ENCODE measurements at places on chromosomes 5 and 9. TPM values are rescaled to one million over a fixed set of nuclear protein-coding genes. Genes with fewer than 3 reads are reported as not detected.

PCDHB11 gene
- 0.11 TPM for polyA plus RNA-seq

DNA sequence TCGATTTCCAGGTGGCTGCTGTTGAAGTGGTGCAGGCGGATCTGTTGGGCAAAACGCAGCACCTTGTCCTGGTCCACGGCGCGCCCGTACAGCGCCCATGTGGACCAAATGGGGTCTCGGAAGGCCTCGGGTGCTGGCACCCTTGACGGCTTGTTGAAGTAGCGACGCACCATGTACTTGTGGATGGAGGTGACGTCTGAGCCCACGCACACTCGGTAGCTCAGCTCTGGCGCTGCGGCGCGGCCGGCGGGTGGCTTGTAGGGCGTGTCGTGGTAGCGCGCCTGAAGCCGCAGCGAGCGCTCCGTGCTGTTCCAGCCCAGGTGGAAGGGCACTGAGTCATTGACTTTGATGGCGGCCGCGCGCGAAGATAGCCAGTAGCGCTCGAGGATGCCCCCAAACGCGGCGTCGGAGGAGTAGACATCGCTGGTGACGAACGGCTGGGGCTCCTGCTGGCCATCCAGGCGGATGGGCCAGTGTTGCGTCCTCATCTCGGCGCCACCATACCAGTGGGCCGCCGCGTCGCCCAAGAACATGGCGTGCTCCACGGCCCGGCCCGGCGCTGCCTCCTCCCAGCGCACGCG, 4.7 kb downstream of the MYORG start:
- no peak for DNase-seq

- no peak for DNase-seq
Observed at GRCh38 chr5:158947846-158948245, 151.9 kb downstream of the EBF1 start.

- peak; percentile 50 for DNase-seq
Observed at GRCh38 chr5:82538339-82539034, 260.3 kb upstream of the RPS23 start.
